ENCODE measurements at places on chromosomes 2 and 18.

GRCh38 chr2:155733091-155733853 is 599.2 kb downstream of the NR4A2 start:
- DNase-seq = no peak

- DNase-seq = no peak
Observed at GRCh38 chr2:160039166-160039903, 23.1 kb downstream of the PLA2R1 start.

GRCh38 chr18:12990641-12990966 is 558 bp upstream of the CEP192 start:
- DNase-seq = no peak

DNA sequence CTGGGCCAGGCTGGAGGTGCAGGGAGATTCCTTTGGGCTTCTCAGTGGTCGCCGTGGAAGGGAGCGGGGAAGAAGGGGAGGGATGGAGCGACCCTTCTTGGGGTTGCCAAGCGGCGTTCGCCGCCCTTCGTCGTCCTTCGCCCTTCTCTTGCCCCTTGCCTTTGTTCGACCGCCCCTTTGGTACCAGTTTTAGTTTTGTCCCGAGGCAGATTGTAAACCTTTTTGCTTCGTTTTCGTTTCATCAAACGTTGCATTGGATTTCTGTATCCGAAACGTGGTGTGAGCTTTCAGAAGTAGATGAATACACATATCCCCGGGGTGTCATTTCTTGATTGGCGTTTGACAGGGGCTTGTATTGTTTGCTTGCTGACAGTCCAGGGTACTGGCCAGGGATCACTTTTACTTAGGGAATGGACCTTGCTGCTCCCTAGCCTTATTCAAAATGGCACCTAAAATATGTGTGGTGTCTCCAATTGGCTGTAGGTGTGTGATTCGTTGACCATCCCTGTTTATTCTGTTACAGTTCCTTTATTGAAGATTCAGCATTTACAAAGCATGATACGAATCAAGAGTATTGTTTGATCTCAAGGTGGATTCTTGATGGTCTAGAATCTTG is 788 bp downstream of the USP14 start:
- DNase-seq = no peak

GRCh38 chr18:41771973-41772372 is 183.1 kb upstream of the PIK3C3 start:
- no peak for DNase-seq

- DNase-seq = no peak
Observed at GRCh38 chr18:10841203-10841602, 308.2 kb downstream of the PIEZO2 start.

DNA sequence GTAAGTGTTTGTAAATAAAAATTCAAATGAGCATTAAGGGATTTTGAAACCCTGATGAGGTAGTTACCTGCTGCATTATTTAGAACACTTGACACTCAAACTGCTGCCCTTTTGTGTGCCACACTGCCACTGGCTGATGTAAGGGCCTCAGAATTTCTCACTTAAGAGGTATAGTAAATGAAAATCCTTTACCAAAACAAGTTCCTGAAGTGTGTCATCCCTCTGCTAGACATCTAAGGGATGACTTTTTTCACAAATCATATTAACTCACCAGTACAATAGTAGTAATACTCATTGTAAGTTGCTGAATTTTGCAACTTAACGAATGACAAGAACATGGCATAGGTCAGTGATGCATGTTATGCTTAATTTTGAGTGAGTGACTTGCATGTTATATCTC is 274.9 kb upstream of the UBE2E3 start:
- DNase-seq = no peak

DNA sequence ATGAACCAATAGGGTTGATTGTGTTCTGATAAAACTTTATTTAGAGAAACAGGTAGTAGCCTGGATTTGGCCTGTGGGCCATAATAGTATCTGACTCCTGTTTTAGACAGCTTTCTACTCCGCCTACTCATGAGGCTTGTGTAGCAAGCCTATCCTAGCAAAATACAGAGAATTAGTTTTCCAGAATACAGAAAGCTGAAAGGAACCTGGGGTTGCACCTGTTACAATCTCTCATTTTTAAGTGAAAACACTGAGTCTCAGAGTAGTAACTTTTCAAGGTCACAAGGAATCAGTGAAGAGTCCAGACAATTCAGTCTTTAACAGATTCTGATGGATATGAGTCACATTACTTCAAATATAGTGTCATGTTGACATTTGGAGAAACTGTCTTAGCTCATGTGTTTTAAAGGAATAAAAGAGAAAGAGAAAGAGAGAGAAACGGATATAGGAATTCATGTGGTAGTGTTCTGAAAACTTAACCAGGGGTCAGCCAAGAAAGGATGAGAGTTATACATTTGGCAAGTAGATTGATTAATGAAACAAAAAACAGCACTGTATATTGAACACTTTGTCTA is 17.0 kb downstream of the ARHGAP28 start:
- DNase-seq = no peak

DNA sequence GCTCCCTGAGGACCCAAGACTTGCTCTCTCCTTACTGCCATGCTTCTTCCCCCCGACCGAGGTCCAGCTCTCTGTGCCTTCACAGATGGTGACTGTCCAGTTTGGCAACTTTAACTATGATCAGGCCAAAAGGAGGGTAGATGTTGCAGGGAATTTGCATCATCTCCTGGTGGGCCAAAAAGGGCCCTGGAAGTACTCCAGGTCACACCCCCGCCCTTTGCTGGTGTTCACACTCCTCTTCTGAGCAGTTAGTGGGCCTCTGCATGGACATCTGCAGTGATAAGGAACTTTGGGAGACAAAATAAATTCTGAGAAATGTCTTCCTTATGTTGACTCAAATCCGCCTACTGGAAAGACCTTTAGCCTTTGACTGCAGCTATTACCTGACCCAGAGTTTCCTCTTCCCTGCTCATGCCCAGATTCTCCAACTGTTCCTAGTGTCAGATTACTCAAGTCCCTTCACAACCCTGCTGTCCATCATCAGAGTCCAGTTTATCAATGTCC is 234.4 kb downstream of the LOXHD1 start:
- DNase-seq = no peak

DNA sequence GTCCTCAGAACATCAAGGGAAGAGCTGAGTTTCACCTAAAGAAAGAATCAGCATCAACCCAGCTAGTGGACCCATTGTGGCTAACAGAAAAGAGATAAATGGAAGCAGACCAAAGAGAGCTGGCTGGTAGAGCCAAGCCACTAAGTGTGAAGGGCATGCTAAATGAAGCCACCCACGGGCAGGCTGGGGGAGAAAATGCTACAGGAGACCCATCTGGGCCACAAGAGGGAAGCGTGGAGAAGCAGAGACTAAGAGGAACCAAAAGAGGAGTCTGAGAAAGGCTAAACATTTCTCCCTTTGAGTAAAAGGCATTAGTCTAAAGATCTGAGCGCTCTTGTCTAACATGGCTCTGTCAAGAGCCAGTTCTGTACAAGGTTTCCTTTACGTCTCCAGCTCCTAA is 15.8 kb downstream of the CWC22 start:
- DNase-seq = no peak

- no peak for DNase-seq
Observed at GRCh38 chr2:75456825-75457224, 103.9 kb downstream of the EVA1A start.

- no peak for DNase-seq
Observed at GRCh38 chr2:72035518-72036172, 112.0 kb downstream of the CYP26B1 start.

- no peak for DNase-seq
Observed at GRCh38 chr2:209331291-209331844, 92.5 kb upstream of the MAP2 start.

- no peak for DNase-seq
Observed at GRCh38 chr2:220948579-220948978, 623.5 kb downstream of the EPHA4 start.

GRCh38 chr2:30645081-30645744 is 162.0 kb downstream of the CAPN13 start:
- DNase-seq = no peak

GRCh38 chr2:11071211-11071610 is 84.1 kb upstream of the SLC66A3 start:
- DNase-seq = no peak

- no peak for DNase-seq
Observed at GRCh38 chr2:109481599-109481998, 132.2 kb downstream of the SEPTIN10 start.

- no peak for DNase-seq
Observed at GRCh38 chr2:236593531-236593930, 23.9 kb downstream of the ACKR3 start.

DNA sequence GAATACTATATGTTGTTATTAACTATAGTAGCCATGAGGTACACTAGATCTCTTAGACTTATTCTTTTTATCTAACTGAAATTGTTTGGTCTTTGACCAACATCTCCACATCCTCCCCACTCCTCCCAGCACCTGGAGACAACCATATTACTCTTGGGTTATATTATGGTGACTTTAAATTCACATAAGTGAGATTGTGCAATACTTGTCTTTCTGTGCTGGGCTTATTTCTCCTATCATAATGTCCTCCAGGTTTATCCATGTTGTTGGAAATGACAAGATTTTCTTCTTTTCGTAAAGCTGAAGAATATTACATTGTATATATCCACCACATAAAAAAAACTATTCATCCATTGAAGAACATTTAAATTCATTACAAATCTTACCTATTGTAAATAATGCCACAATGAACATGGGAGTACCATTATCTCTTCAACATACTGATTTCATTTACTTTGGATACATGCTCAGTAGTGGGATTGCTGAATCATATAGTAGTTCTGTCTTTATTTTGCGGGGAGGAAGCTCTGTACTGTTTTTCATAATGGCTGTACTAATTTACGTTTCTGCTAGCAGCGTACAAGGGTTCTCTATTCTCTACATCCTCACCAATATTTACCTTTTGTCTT is 159.2 kb upstream of the SCN7A start:
- no peak for DNase-seq

DNA sequence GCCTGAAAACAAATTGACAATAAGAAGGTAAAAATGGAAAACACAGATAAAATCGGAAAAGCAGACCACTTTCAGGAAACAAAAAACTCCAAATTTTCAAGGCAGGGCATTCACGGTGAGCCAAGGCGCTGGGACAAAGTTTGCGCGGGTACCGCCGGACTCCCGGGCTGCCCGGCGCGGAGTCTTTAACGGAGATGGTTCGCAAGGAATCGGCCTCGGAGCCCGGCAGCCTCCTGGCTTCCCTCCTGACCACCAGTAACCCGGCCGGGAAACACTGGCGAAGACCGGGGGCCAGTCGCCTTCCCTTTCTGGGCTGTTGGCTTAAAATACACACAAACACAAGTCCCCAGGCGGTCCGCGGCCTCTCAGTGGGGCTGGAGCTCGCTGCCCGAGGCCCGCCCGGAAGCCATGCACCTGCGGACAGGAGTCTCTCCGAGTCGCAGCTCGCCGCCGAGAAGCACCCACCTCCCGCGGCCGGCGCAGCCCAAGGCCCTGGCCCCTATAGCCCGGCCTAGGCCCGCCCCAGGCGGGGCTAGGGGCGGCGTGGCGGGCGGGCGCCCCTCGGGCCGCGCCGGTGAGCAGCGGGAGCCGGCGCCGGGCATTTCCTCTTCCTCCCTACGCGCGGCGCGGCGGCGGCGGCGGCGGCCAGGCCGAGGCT is 622 bp upstream of the KCMF1 start:
- DNase-seq = peak; percentile 52

- no peak for DNase-seq
Observed at GRCh38 chr2:239269916-239270315, 130.9 kb downstream of the HDAC4 start.

- no peak for DNase-seq
Observed at GRCh38 chr2:8625399-8626300, 56.2 kb upstream of the ID2 start.

DNA sequence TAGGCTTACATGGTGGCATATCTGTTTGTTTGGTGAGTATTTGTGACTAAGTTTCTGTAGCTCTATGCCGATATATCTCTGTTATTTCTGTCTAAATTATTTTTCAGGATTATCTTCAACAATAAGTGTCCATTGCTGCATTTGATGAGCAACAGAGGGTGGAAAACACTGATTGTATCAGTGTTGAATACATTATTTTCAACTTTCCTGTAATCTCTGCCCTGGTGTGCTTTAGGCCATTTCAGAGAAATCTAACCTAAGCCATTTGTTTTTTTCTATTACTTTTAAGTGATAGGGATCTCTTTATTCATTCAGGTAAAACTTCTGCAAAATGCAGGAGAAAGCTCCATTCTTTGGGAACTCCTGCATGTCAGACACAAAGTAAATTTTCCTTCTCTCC is 654.5 kb downstream of the RNF144A start:
- no peak for DNase-seq

- DNase-seq = no peak
Observed at GRCh38 chr2:100240386-100240785, 81.9 kb downstream of the LONRF2 start.

DNA sequence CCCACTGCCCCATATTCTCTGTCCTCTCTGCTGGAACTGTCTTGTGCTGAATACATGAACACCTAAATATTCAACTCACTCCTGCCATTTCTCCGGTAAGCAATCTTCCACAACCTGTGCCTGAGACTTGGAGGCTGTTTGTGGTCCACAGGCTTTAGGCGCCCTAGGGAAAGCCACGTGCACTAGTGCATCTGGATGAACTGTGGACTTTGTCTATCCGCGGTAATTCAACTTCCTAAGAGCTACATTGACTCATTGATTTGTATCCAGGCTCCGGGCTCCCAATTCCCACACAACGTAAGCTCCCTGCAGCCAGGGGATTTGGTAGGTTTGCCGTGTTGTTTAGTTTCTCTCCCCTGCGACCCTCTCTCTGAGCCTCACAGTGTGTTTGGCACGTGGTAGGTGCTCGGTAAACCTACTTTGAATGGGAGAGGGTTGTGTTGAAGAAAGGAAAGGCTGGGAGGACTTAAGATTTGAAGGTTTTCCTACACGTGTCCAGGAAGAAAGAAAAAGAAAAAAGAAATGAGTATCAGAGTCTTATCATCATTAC is 718.2 kb downstream of the DPP10 start:
- no peak for DNase-seq

GRCh38 chr2:102832789-102833188 is 71.0 kb downstream of the TMEM182 start:
- DNase-seq = no peak

GRCh38 chr2:67453310-67453709 is 56.2 kb downstream of the ETAA1 start:
- DNase-seq = no peak

DNA sequence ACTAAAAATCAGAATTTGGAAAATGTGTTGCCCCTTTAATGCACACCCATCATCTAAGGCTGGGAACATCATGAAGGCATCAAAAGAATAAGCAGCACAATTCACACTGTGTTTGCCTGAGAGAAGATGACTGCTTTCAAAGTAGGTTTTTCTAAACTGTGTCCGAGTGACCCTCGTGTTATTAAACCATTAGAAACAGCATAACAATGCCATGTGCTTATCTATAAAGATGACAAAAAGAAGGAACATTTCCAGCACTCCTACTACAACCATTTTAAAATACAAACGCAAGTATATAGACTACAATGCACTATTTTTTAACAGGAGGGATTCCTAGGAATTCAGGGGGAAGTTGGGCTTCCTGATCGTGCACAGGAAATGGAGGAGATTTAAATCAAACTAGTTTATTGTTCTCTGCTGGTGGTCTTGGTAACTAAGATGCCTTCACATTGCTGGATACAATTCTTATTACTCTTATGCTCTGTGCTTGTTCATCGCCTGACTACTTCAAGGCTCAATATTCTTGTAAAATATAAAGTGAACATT is 305.9 kb upstream of the CCDC68 start:
- no peak for DNase-seq

GRCh38 chr18:69718912-69719547 is 228.6 kb downstream of the CD226 start:
- DNase-seq = no peak

- no peak for DNase-seq
Observed at GRCh38 chr2:201484805-201485204, 33.3 kb downstream of the STRADB start.

All from stimulated activated CD4-positive, alpha-beta T cell treated with anti-CD3 and anti-CD28 coated beads, TNF-alpha, amount 100 ng/mL, for 24 hours (primary cell).